Muscle of back (tissue), 13 donors: ENCODE measurements at places on chromosomes 2 and 18.
A peak's percentile ranks its signal among the peaks of the same experiment; 100 is the strongest.

DNA sequence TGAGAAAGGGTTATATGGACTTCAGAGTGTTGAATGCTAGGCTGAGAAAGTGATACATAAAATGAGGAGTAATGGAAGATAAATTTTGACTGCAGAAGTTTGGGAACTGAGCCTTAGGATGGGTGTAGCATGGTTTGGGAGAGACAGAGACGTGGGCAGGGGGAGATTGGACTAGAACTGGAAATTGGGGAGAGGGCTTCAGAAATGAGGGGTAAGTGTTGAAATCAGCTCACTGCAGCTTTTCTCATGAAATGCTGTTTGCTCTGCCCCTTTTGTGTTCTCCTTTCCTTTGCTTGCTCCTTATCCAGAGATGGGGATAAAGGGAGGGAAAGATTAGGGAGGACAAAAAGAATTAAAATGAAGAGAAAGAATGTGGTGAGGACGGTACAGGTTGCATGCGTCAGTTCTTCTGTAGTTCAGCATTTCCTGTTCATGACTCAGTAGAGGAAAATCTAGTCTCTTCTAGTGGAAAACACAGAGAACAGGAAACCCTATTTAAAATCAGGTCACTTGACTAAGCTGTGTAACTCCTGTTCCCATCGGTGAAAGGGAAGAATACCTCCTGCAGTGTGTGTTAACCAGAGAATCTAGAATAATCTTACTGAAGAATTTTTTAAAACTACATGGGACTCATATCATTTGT, 105.6 kb downstream of the CRIM1 start:
- DNase-seq, result peak; percentile 87

DNA sequence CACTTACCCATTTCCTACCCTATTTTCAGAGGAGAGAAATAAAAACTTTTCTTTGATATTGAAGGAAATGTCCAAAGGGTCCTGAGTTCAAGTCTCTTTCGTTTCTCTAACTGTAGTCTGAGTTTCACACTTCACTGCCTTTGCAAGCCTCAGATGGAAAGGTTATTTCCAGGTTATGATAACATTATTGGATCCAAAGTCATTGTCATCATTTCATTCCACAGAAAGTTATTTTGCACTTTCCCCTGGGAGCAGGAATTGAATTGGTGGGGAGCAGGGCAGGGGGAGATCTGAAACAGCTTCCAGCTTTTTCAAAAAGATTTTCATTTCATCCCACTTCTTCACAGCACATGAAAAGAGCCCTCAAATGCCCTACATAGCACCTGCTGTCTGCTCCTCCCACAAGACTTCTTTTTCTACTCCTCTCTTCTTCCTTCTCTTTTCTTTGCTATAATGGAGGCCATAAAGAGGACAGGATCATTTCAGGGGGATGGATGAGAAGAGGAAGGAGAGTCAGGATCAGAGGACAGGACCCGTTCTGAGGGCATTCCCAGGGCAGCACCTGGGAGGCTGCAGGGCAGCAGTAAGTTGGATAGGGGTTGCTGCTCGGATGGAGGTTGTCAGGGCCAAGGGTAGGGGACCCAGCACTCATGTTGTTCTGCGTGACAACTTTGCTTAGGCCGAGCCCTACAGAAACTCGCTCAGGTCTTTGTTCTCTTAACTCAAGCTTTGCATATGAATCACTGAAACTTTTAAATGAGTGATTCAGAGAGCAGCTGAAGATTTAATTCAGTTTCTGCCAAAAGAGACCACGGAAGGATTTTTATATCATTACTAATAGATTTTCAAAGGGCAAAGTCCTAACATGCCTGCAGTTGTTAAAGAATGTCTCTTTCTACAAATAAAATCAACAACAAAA, 11.4 kb upstream of the GALNT5 start:
- DNase-seq, result no peak

DNA sequence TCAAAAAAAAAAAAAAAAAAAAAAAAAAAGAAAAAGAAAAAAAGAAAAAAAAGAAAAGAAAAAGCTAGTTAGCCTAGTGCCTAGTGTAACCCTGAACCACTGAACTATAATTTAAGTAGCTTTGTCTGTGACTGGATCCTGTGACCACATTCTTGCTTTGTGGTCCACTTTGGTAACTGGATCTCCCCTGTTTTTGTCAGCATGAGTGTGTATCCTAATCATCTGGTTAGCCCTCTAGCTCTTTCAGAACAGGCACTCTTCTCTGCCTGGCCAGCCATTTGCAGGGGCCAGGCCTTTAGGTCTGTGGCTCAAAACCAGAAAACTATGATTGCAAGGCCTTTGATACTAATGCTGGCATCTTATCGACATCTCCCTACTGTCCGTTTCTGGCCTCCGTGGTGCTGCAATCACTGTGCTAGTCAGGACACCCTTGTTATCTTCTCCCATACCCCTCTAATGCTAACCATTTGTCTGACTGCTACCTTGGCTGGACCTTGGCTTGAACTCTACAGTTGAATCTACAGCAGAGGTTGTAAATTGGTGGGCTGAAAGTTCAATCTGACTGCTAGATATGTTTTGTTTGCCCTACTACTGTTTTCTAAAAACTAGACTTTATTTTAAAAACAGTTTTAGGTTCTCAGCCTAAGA, 40.5 kb downstream of the RBKS start:
- no peak for DNase-seq

- peak; percentile 85 for DNase-seq
Observed at GRCh38 chr18:60228609-60229595, 143.7 kb downstream of the MC4R start.

GRCh38 chr2:177164131-177164530, 48.5 kb upstream of the HNRNPA3 start:
- no peak for DNase-seq

DNA sequence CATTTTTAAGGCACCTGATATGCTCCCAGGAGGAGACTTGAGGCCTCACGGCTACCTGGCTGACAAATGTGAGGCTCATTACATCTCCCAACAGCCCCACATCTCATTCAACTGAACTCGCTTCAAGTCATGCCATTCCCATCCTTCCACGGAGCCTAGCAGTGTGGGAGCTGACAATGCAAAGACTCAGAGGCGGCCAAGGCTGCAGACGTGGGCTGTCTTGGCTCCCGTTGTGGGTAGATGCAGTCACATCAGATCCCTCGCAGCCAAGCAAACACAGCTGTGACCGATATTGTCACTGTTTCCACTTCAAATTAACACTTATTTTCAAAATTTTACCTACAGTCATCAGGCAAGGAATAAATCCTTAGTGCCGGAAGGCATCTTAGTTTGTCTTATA, 64.0 kb upstream of the TRIB2 start:
- peak; percentile 14 for DNase-seq

GRCh38 chr2:12052796-12053195, 306.4 kb downstream of the LPIN1 start:
- no peak for DNase-seq

- DNase-seq, result no peak
Observed at GRCh38 chr2:45072064-45072861, 63.0 kb upstream of the SIX2 start.
